ENCODE measurements at places on chromosomes 7 and 10. TPM values are rescaled to one million over a fixed set of nuclear protein-coding genes. Genes with fewer than 3 reads are reported as not detected.

The NKX1-2 gene
- total RNA-seq, result not detected

GRCh38 chr7:477626-478220 is 41.9 kb downstream of the PDGFA start:
- no peak for DNase-seq

DNA sequence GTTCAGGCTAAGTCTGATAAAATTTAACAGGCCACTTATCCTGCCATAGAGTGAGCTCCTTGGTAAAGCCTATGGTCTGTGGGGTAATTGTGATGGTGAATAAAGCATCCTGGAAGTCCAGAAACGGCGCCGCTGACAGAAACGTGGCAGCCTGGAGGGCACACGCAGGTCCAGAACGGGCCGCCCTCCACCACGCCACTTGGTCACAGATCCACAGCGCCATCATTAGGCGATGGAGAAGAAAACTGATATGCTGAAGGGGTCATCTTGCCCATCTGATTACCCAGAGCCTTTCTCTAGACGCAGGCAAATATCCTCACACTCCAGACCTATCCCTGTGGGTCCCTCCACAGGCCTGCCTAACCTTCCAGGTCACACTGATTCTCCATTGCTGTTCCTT is 37.8 kb downstream of the PODXL start:
- no peak for DNase-seq

DNA sequence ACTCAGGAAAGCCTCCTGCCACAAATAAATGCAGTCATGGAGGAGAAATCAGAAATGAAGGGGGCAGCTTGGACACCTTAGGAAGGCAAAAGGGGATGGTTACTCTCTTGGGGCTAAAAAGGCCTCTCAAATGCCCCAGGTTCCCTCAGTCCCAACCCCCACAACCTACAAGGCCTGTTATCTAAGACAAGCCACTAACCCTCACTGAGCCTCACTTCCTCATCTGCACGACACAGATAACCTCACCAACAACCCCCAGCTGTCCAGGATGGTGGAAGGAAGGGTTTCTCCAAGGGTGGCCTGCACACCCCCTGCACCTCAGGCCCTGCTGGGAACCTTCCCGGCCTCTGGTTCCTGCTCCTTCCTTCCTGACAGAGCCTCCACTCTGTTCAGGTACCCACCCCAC is 29.2 kb downstream of the SORBS1 start:
- DNase-seq, result no peak

GRCh38 chr10:29761916-29762315 is 127.1 kb upstream of the SVIL start:
- no peak for DNase-seq

DNA sequence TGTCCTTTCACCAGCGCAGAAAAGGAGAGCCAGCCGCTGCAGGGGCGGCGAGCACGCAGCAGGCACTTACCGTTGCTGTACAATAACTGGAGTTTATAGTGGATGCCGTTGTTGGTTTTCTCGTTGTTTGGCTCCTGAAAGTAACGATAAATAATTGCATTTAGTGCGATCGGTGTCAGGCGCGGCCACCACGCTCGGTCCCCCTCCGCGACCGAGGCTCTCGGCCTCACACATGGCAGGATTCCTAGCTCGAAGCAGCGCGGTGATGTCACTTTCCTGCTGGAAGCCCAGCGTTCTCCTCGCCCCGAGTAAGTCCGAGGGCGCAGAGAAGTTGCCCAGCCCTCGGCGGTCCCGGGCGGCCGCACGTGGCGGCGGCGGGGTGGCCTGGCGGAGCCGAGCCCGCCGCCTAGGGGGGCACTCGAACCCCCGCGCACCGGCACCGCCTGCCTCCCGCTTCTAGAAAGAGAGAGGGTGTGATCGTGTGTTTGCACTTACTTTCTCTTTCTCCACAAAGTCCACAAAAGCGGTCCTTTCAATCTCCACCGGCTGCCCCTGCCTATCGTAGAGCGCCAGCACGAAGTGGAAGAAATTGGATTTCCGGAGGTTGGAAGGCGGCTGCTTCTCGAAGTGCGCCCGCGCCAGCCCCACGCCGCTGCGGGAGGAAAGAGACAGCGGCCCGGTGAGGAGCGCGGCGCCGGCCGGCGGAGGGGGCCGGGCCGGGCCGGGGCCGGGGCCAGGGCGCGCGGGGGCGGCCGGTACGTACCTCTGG is 1.0 kb downstream of the EBF3 start:
- DNase-seq, result no peak

- DNase-seq, result no peak
Measured at GRCh38 chr7:117347480-117347879, 24.6 kb upstream of the WNT2 start.

DNA sequence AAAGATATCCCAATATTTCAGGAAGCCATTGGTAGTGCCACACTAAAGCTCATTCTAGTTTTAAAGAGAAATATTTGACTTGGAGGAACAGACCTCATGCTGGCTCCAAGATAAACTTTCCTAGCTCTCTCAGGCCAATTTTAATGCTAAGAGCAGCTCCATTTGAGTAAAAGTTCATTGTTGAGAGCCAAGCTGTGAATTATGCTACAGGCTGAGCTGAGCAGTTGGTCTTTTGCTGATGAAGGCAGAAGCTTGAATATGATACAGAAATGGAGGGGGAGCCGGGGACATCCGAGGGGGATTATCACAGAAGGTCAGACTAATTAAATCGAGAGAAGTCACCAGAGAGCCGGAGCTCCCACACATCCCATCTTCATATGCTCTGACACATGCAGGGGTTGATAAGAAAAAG is 175.7 kb upstream of the AUTS2 start:
- DNase-seq, result no peak

- no peak for DNase-seq
Measured at GRCh38 chr10:69065406-69066361, 22.2 kb upstream of the SRGN start.

Data from HT-29 (cell line).